Transverse colon (tissue), 4 donors: ENCODE measurements at places on chromosomes 4 and X. TPM values are rescaled to one million over a fixed set of nuclear protein-coding genes. Genes with fewer than 3 reads are reported as not detected.

Gene NWD2
- 0.48 TPM for total RNA-seq

DNA sequence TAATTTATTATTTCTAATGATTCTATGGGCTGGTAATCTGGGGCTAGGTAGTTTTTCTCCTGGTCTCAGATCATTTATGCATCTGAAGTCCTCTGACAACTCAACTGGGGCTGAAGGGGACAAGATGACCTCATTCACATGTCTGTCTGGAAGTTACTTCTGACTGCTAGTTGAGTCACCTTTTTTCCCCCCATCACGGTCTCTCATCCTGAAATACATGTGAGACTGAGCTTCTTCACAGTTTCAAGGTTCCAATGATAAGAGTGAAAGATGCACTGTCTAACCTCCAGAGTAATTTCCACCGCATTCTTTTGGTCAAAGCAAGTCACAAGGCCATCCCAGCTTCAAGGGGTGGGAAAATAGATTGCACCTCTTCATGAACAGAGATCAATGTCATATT is 356.7 kb upstream of the RPS6KA3 start:
- no peak for DNase-seq

Gene GABRA4
- not detected for total RNA-seq

DNA sequence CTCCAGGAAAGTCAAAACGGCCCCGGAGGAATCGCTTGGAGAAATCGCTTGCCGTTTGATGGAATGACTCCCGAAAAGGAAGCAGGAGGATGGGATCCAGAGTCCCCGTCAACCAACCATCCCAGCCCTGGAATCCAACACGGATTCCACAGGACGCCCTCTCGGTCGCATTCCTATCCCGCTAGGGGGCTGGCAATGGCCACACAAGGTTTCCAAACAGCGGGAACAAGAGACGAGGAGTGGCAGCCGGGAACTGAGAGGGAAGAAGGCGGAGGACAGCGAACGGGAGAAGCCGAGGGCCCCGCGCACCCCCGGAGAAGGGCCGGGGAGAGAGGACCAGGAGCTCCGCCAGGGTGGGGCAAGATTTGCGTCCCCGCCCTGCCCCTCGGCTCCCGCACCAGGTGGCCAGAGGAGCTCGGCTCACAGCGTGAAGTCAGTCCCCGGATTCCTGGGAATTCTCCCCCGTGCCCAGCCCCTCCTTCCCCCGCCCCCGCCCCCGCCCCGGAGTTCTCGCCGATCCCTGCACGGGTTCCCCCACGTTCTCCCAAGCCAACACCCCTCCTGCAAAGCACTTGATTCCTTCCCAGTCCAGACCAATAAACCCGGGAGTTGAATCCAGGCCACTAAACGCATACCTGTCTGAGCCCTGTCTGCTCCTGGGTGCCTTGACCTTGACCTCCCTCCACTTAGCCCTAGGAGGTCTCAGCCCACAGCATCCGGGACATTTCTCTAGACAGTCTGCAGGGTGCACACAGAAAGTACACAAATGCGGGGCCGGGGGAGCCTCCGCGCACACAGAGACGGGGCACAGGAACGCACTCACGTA is 1.4 kb downstream of the PDZD4 start:
- DNase-seq = no peak

Gene LANCL3
- 6.6 TPM for total RNA-seq

Gene RNF212
- not detected for total RNA-seq
